ENCODE measurements at places on chromosomes 12 and 14. TPM values are rescaled to one million over a fixed set of nuclear protein-coding genes. Genes with fewer than 3 reads are reported as not detected.

CFAP251 gene
- total RNA-seq = 20.9 TPM

HPD gene
- total RNA-seq = 0.42 TPM

PTPRB gene
- total RNA-seq = not detected

- DNase-seq = no peak
- H3K4me1 ChIP-seq = peaks cover 3% of the 10 kb centered on the region
- no peak overlapping the region for H3K27ac ChIP-seq
- no peaks in the 10 kb centered on the region for H3K27me3 ChIP-seq
- peaks cover 9% of the 10 kb centered on the region for H3K36me3 ChIP-seq
Observed at GRCh38 chr12:122420471-122421162, 1.9 kb downstream of the CLIP1 start.

GRCh38 chr12:84718906-84719305 is 193.7 kb downstream of the SLC6A15 start:
- H3K4me3 ChIP-seq = no peak overlapping the region
- no peaks in the 10 kb centered on the region for H3K36me3 ChIP-seq
- no peaks in the 10 kb centered on the region for H3K4me1 ChIP-seq
- DNase-seq = no peak
- no peaks in the 10 kb centered on the region for H3K27me3 ChIP-seq

DNA sequence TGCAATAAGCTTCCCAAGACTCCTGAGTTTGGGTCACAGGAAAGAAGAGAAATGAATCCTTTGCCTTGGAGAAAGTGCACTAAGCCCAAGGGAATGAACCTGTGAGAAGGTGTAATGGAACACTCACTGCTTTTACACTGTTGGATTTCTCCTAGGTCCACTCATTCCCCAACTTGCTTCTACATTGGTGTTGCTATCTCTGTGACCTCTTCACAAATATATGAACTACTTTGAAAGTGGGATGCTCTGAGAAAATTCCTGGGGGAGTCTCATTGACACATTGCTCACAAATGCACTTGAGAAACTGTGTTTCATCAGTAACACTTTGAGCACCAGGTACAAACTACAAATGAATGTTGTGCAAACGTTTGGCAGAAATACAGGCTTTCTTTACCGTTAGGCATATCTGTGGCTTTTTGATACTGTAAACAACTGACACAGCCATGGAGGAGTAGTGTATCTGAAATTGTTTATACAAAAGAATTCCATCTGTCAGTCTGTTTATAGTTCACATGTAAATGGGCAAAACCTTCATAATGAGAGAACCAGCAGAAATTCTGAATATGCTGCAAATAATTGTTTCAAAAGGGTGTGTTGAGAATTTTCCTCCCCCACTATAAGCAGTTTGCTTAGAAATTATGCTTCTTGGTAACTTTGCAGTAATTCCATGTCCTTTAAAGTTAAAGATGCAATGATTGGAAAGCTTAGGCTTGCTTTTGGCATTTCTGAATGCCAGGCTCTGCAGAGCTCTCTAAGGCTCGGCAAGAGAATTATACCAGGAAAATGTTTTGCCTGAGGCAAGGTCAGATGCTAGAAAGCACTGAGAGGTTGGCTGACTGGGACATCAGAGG is 348.5 kb upstream of the DDHD1 start:
- DNase-seq = no peak
- no peaks in the 10 kb centered on the region for H3K36me3 ChIP-seq
- H3K4me1 ChIP-seq = peaks cover 3% of the 10 kb centered on the region
- H3K4me3 ChIP-seq = no peak overlapping the region
- H3K27ac ChIP-seq = no peak overlapping the region

GRCh38 chr14:31096255-31096654 is 70.1 kb upstream of the STRN3 start:
- no peak overlapping the region for H3K4me3 ChIP-seq
- H3K27ac ChIP-seq = no peak overlapping the region
- H3K4me1 ChIP-seq = no peaks in the 10 kb centered on the region
- H3K27me3 ChIP-seq = no peaks in the 10 kb centered on the region
- H3K36me3 ChIP-seq = peaks cover 34% of the 10 kb centered on the region

GRCh38 chr12:25784669-25785068 is 173.8 kb upstream of the RASSF8 start:
- no peaks in the 10 kb centered on the region for H3K27me3 ChIP-seq
- H3K36me3 ChIP-seq = no peaks in the 10 kb centered on the region
- no peak for DNase-seq
- H3K4me3 ChIP-seq = no peak overlapping the region
- no peak overlapping the region for H3K27ac ChIP-seq

DNA sequence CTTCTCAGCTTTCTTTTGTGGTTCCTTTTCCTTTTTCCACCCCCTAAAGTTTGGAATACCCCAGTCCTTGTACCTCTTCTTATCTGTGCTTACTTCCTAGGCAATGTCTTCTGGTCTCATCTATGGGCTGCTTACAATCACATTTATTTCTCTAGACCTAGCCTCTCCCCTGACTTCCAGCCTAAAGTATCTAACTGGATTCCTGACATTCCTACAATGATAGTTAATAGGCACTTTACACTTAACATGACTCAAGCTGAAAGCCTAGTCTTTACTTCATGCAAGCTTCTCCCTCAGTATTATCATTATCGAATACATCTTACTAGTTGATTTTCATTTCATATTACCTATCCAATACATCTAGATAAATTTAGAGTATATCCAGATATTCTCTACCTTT is 21.2 kb downstream of the CLECL1 start:
- no peak overlapping the region for H3K4me3 ChIP-seq
- DNase-seq = no peak
- no peak overlapping the region for H3K27ac ChIP-seq
- peaks cover 7% of the 10 kb centered on the region for H3K4me1 ChIP-seq

DNA sequence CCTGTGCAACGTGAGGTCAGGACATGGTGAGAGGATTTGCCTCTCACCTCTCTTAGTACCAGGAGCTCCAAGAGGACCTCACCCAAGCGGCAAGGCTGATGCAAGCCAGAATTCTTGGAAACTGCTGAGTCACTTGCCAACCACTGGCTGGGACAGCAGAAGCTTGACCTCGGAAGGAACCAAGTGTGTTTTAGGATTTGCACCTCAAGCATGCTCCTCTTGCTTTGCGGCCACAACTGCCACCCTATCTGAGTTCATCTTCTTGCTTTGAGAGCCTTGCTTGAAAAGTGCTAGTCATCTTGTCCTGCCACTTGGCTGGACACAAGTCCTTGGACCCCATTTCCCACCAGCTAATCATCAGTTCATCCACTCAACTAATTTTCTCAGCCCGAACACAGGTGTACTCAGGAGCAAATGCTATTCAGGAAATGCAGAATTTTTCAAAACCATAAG is 195.8 kb downstream of the SLC25A21 start:
- no peak overlapping the region for H3K4me3 ChIP-seq
- H3K27ac ChIP-seq = no peak overlapping the region
- DNase-seq = peak; percentile 56
- no peaks in the 10 kb centered on the region for H3K27me3 ChIP-seq
- no peaks in the 10 kb centered on the region for H3K36me3 ChIP-seq

- H3K27ac ChIP-seq = no peak overlapping the region
- H3K4me1 ChIP-seq = no peaks in the 10 kb centered on the region
- H3K4me3 ChIP-seq = no peak overlapping the region
Observed at GRCh38 chr12:78970041-78970440, 105.5 kb downstream of the SYT1 start.

- peak overlapping the region; percentile 91 for H3K4me3 ChIP-seq
- no peaks in the 10 kb centered on the region for H3K4me1 ChIP-seq
- no peak overlapping the region for H3K27ac ChIP-seq
Observed at GRCh38 chr12:109994401-109995175, 1.6 kb downstream of the GIT2 start.

DNA sequence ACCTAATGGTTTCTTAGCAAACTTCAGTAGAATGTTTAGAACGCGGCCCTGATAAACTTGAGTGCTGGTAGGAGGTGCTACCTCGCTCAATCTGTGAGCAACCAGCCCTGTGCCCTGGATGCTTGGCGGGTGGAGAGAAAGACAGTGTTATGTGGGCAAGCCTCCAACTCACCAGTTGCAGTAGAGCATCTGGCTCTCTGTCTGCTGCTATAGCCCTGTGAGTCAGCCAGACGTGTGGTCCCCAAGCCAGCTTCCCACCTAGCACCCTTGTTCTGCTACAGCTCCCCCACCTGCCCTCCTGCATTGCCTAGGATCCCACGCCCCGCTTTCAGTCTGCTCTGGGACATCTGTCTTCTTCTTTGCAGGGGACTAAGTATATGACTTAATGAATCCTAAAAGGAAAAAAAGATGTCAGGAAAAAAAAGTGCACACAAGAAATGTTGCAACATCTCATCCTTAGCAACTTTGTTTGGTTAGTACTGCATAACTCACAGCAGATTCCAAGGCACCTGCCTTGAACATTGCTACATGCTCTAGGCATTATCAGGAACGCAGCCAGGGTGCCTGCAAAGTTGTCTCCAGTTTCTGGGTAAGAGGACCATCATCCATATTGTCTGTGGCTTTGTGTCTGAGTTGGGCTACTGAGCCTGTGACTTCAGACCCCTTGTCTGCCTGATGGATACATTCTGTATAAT is 13.6 kb downstream of the SNRNP35 start:
- H3K4me1 ChIP-seq = no peaks in the 10 kb centered on the region
- DNase-seq = no peak
- no peaks in the 10 kb centered on the region for H3K27me3 ChIP-seq
- peaks cover 42% of the 10 kb centered on the region for H3K36me3 ChIP-seq
- no peak overlapping the region for H3K4me3 ChIP-seq
- no peak overlapping the region for H3K27ac ChIP-seq

DNA sequence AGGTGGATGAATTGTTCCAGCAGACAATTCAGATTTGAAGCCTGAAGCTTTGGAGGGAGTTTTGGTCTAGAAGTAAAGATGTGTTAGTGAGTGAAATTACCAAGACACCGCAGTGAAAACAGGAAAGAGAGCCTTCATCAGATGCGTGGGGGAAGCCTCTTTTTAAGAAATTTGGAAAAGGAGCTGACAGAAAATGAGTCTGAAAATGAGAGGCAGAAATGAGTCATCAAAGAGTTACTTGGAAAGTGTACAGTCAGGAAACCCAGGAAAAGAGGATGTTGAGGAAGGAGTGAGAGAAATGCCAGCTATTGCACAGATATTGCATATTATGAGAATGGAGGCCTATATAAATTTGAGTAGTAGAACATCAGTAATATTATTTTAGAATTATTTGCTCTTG is 520.7 kb downstream of the NRXN3 start:
- no peak overlapping the region for H3K27ac ChIP-seq
- no peaks in the 10 kb centered on the region for H3K27me3 ChIP-seq
- H3K4me3 ChIP-seq = no peak overlapping the region
- no peaks in the 10 kb centered on the region for H3K36me3 ChIP-seq

- H3K4me3 ChIP-seq = no peak overlapping the region
- DNase-seq = peak; percentile 73
- H3K4me1 ChIP-seq = no peaks in the 10 kb centered on the region
- H3K27me3 ChIP-seq = peaks cover 9% of the 10 kb centered on the region
- peaks cover 54% of the 10 kb centered on the region for H3K36me3 ChIP-seq
Observed at GRCh38 chr12:98745578-98746391, 100.7 kb downstream of the APAF1 start.
